WTC11 (cell line): ENCODE measurements at places on chromosomes 11 and 22.

DNA sequence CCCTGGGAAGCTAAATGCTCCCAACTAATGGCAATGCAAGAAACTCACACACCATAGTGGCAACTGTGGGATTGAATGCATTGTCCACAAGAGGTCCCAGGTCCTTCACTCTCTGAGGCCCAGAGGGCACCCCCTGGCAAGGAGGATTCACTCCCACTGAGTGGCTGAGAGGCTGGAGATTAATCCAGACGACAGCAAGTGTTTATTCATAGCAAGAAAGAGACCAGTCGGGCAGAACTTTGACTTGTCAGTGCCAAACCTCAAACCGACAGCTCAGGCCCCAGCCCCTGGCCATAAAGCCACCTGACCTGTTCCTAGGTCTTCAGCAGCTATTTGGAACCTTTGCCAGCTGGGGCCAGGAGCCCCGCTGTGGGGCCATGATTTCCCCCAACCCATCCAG lies 54.5 kb upstream of the MPEG1 start:
- DNase-seq = no peak

- DNase-seq = no peak
These were observed 49.4 kb downstream of the RSF1 start for GRCh38 chr11:77771135-77771534.

GRCh38 chr11:100830274-100830673 lies 143.2 kb downstream of the ARHGAP42 start:
- DNase-seq = no peak

GRCh38 chr22:37887584-37888378 lies 18.3 kb upstream of the MICALL1 start:
- DNase-seq = no peak

DNA sequence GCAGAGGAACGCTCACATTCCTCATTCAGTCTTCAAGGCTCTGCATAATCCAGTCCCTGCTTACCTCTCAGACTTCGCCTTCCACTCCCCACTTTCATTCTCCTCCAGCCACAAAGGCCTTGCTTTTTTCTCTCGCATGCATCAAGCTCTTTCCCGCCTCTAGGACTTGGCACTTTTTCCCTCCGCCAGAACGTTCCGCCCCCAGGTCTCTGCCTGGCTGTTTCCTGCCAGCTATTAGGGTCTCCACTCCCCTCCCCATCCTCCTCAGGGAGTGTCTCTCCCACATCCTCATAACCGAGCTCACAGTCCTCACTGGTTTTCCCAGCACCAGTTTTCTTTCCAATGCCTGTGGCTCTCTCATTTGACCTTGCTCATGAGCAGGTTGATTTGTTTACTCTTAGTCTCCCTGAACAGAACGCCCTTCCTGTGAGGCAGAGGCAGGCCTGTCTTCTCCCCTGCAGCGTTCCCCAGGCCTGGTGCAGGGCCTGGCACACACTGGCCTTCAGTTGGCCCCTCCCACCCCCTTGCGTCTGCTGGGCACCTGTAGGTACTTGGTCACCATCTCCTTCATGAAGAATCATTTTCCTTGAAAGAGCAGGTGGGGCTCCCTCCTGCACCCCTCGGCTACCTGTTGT lies 75.2 kb downstream of the RTL6 start:
- no peak for DNase-seq

DNA sequence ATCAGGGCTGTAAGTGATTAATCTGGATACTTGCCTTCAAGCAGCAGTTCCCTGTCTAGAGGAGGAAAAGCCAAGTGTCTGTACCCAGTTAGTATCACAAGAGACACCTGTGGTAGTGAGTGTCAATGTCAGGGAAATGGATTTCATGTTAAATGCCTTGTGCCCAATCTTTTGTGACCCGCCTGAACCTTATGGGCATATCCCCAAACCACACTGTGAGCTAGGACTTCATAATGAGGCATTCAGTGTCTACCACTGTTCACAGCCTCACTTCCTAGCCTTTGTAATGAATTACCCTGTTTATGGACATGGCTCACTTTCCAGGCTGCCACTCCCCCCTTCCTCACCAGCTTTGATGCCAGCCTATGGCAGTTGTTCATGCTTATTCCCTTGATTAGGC lies 125.1 kb downstream of the TRIM44 start:
- no peak for DNase-seq

DNA sequence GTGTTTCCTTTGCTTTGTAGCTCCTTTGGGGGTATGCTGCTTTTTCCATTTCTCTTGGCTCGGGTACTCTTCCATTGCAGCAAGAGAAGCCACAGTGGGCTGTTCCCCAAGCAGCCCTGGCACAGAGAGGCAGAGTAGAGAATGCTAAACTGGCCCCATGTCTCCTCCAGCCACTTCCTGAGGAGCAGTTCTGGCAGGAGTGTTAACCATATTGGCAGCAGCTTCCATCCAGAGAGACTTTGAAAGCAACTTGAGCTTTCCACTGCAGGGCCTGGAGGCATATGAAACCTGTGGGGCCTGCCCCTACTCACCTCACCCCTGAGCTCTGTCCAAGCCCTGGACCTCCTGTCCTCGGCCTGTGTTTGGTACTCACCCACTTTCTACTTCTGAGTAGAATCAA lies 61.8 kb downstream of the ALX4 start:
- DNase-seq = no peak
